Activated T-helper 1 cell treated with anti-CD3 and anti-CD28 coated beads, Interleukin-2, amount 50 U/mL, for 16 hours (primary cell): ENCODE measurements at places on chromosomes 3 and 15.

DNA sequence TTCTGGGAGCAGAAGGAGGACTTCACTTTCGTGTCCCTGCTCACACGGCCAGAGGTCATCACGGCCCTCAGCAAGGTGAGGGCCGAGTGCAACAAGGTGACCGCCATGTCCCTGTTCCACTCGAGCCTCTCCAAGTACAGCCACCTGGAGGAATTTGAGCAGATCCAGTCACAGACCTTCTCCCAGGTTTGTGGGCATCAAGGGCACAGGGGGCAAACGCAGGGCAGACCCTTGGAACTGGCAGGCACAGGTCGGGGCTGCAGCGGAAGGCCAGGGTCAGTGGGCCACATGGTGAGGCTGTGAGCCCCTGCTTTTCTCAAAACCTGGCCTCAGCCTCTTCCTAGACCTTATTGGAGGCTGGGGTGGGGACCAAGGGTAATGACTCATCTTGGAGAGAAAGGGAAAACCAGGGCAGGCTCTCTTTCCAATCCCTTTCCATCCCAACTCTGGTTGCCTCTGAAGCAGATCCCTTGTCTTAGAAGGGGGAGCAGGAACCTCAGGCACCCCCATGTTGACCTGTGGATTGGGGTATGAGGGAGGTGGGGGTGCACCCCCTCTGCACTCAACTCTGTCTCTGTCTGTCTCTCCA lies 29.5 kb downstream of the DNAH1 start:
- DNase-seq = no peak

- DNase-seq = no peak
Measured at GRCh38 chr15:64883100-64883581, 28.6 kb upstream of the ANKDD1A start.

GRCh38 chr3:168155303-168155702 lies 59.6 kb upstream of the GOLIM4 start:
- DNase-seq = no peak

DNA sequence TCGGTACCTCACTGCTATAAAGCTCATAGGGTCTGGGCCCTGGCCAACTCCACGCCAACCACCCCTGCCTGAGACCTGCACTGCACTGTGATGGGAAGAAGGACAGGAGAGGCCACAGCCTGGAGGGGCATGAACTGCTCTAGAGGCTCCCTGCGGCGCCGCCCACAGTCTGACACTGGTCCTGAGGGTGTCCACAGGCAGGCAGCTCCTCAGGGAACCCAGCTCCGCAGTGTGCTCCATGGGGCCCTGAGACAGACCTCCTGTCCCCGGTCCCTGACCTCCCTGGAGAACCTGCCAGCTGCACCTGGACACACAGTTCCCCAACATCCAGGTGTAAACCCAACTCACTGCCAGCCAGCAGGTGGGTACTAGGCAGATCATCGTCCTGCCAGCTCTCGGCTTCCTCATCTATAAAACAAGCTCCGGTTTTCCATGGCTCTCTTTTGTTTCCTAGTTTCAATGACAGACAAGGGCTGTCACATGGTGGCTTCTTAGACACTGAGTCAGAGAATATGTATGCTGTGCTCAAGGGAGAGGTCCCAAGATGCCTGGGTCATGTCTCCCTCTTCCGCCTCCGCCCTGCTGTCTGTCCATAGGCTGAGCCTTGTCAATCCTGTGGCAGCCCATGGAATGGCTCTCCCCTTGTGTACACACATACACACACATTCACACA lies 5.1 kb upstream of the HAPLN3 start:
- no peak for DNase-seq

DNA sequence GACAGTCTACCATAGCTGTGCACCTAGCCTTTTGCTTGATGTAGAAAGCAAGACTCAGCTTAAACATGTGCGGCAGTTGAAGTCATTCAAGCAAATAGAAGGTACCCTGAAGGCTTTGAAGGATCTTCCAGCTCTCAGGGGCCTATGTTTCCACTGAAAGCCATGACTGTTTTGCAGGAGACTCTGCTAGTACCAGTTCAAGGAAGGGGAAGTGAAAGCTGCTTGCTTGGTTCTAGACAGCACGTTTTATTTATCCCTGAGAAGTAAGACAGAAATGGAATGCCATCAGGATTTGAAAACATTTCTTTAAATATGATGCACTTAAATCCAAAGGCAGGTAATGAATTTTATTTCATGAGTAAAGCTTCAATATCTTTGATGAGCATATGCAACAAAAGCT lies 311.4 kb downstream of the PDCD6IP start:
- no peak for DNase-seq

GRCh38 chr15:74868059-74868458 lies 5.1 kb downstream of the SCAMP2 start:
- DNase-seq = no peak

DNA sequence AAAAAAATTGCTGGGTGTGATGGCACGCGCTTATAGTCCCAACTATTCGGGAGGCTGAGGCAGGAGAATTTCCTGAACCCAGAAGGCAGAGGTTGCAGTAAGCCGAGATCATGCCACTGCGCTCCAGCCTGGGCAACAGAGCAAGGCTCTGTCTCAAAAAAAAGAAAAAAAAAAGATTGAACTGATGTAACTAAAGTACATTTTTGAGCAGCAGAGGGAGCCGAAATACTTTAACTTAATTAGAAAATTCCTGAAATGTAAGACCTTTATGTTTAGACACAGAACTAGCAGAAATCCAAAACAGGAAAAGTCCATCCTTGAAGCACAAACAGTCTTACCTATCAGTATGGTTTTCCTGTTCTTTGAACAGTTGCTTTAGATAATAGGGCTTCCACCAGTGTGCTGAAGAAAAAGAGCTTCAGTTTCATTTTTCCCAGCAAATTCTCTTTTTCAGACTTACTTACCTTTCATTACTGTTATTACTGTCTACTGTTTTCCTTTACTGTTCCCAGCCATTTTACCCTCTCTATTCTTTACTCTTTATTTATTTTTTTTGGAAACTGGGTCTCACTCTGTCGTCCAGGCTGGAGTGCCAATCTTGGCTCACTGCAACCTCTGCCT lies 33.4 kb upstream of the ZNF609 start:
- no peak for DNase-seq

DNA sequence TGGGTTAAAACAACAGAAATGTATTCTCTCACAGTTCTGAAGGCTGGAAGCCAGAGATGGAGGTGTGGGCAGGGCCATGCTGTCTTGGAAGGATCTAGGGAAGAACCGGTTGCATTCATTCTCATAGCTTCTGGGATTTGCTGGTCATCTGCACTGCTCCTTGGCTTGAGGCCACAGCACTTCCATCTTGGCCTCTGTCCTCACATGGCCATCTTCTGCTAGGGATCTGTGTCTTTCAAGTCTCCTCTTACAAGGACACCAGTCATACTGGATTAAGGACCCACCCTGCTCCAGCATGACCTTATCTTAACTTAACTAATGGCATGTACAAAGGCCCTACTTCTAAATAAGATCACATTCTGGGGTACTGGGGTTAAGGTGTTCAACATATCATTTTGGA lies 47.7 kb downstream of the RPLP1 start:
- DNase-seq = no peak

DNA sequence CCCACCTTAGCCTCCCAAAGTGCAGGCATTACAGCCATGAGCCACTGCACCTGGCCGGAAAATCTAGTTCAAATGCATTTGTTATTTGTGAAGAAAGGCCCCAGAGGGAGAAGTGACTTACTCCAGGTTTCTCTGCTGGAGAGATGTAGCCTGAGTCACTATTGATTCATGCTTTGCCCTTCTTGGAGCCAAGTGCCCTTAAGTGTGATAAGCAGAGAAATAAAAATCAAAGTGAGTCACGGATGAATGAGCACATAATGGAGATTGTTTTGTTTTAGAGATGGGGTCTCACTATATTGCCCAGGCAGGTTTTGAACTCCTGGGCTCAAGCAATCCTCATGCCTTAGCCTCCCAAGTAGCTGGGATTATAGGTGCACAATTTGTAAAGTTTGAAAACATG lies 33.1 kb downstream of the CDC25A start:
- no peak for DNase-seq

DNA sequence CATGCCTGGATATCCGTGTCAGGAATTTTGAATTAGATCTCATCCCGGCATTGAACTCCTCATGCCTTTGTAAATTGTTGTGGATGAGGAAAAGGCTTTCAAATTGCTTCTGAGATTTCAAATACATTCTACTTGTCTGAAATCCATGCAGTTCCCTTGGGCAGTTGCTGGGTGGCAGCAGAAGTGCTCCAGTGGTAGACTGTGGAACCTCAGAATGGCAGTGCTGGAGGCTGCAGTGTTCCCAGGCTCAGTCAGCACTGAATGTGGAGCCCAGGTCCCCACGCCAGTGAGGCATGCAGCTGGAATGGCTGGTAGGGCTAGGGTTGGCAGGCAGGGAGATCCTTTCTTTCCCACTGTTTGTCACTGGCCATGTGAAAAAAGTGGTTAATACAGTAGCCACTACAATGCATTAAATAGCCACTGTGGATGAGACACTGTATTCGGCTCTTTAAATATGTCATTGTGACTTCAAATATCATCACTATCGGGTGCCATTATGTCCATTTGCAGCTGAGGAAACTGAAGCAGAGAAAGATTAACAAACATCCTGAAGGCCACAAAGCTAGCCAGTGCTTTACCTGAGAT lies 98.6 kb downstream of the TPRG1 start:
- DNase-seq = no peak

- DNase-seq = no peak
Measured at GRCh38 chr3:149470381-149470780, 4.1 kb upstream of the TM4SF4 start.

GRCh38 chr15:32908135-32908801 lies 190.5 kb downstream of the GREM1 start:
- no peak for DNase-seq

GRCh38 chr3:99633887-99634558 lies 4.4 kb upstream of the COL8A1 start:
- DNase-seq = no peak

GRCh38 chr15:74978503-74978902 lies 16.9 kb upstream of the SCAMP5 start:
- no peak for DNase-seq

DNA sequence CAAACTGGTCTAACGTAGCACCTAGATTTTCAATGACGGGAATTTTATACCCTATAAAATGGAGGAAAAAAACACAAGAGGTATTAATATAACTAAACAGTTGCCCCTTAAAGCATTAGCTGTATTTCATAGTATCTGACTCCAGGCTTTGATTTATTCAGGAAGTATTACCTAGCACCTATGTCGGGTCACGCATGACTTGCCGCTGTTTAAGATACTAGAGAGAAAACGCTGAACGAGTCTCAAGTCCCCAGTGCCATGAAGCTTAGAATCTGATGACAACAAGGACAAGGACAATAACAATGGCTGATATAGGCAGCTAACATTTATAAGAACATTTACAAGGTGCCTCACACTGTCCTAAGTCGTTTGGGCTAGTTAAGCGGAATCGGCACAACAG lies 1.9 kb downstream of the SNRPA1 start:
- DNase-seq = no peak

DNA sequence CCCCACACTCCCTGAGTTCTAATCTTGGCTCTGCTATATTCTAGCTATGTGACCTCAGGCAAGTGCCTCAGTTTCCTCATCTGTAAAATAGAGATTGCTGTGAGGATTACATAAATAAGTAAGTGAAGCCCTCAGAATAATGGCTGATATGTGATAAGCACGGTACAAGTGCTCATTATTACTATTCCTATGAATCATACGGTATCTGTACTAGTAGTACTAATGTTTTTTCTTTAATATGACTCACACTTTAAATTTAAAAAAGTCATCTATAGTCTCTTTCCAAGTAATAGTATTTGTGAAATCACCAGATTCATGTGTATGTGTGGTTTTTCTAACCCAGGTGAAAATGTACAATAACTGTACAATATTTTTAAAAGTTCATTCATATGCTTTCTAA lies 58.7 kb downstream of the CLDN11 start:
- no peak for DNase-seq

DNA sequence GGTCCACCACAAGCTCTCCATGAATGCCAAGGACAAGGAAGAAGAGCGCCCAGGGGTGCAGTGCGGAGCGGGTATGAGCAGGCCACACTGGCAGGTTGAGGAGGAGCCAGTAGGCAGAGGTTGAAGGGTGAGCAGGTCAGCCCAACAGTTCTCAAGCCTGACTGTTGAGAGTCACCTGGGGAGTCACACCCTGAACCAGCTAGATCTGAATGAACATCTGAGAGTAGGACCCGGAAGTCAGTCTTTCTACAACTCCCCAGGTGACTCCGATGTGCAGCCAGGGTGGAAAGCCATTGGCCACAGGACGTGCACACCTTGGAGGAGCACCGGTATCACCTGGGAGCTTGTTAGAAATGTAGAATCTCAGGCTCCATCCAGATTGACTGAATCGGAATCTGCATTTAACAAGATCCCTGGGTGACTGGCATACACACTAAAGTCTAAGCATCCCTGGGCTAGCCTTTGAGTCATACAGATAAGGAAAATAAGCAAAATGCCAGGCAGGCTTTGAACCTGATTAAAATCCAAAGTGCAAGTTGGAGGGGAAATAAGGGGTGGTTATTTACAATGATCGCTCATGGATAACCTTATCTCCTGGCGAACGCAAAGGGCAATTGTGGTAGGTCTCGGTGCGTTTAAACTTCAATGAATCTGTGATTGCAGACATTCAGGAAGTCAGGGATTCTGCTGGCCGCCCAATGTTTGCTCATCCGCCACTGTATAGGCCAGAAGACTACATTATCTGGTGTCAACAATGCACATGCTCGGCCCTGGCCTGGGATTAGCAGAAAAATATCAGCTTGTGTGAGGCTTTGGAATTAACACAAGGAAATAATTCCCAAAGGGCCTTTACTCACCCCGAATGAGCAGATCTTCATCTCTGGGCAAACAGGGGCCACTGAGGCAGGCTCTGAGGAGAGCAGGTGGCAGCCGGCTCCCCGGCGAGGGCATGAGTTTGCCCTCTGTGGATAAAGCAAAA lies 11.7 kb upstream of the LYZL4 start:
- no peak for DNase-seq

GRCh38 chr3:119518026-119518425 lies 19.7 kb downstream of the TIMMDC1 start:
- DNase-seq = no peak

GRCh38 chr3:138066383-138066782 lies 49.0 kb downstream of the DZIP1L start:
- no peak for DNase-seq

- no peak for DNase-seq
Measured at GRCh38 chr3:160437083-160437455, 12.5 kb downstream of the TRIM59 start.

DNA sequence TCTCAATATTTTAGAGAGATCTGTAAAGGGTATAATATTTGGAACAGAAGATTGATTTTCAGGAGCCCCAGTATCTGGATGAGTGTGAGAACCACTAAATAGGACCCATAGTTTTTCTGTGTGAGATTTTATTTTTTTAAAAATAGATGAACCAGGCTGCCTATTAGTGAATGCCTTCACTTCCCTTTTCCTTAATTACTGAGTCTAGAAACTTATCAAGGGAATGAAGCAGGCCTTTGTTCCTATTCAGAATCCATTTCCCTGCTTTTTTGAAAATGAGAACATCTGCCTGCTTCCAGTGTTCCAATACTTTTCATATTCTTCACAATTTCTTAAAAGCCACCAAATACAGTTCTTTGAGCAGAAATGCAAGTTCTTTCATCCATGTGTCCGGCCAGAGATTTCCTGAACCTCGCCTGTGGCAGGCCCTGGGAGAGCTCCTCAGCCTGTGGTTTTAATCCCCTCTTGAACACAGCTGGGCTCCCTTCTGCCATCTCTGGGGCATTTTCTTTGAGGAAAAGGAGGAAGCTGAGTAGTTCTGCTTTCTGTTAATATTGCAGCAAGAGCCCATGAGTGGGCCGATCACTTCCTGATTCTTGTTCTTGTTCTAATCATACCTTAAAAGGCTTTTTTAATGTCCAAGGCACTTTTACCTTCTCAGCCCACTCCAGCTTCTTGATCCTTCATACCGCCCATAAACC lies 4.7 kb downstream of the EHD4 start:
- no peak for DNase-seq
